ENCODE measurements at places on chromosomes 2 and 18. TPM values are rescaled to one million over a fixed set of nuclear protein-coding genes. Genes with fewer than 3 reads are reported as not detected.

Gene SMC6
- 15.8 TPM for polyA plus RNA-seq

Gene LIPG
- not detected for polyA plus RNA-seq

Gene EMILIN2
- polyA plus RNA-seq: 7.7 TPM

Gene HOXD11
- polyA plus RNA-seq: not detected

Gene WDR35
- 2.3 TPM for polyA plus RNA-seq

Gene VWA3B
- not detected for polyA plus RNA-seq

Gene ARMC9
- 0.50 TPM for polyA plus RNA-seq

Gene KYNU
- polyA plus RNA-seq: not detected

Gene CHMP1B
- polyA plus RNA-seq: 44.1 TPM

Gene PLCD4
- polyA plus RNA-seq: not detected

Gene DCDC2C
- not detected for polyA plus RNA-seq

Gene ATG9A
- polyA plus RNA-seq: 10.3 TPM

Gene IL1B
- not detected for polyA plus RNA-seq

Gene EPB41L3
- 0.89 TPM for polyA plus RNA-seq

Gene SCN9A
- polyA plus RNA-seq: not detected

Gene CHRNG
- not detected for polyA plus RNA-seq

Gene SERPINB13
- polyA plus RNA-seq: not detected

Gene CELF4
- 0.23 TPM for polyA plus RNA-seq

Gene LRP2
- polyA plus RNA-seq: not detected

Gene TRIM43
- not detected for polyA plus RNA-seq

Gene TMEM185B
- polyA plus RNA-seq: 24.9 TPM

Gene MAP2
- polyA plus RNA-seq: 0.20 TPM

Gene TUBA3E
- not detected for polyA plus RNA-seq

Gene OR6B3
- not detected for polyA plus RNA-seq

Gene DPP10
- polyA plus RNA-seq: not detected

Gene SPP2
- not detected for polyA plus RNA-seq

Gene ST3GAL5
- 8.0 TPM for polyA plus RNA-seq

Gene TMEM200C
- not detected for polyA plus RNA-seq

Gene PHOSPHO2
- 2.9 TPM for polyA plus RNA-seq

Gene DYNAP
- not detected for polyA plus RNA-seq

Gene COL4A4
- not detected for polyA plus RNA-seq

Gene NDC80
- polyA plus RNA-seq: 6.4 TPM

Gene NCKAP1
- 0.24 TPM for polyA plus RNA-seq

Gene AGXT
- not detected for polyA plus RNA-seq

Gene POTEC
- polyA plus RNA-seq: not detected

Gene NEB
- polyA plus RNA-seq: 0.17 TPM

Gene SCG2
- not detected for polyA plus RNA-seq

Gene ELAC1
- 15.3 TPM for polyA plus RNA-seq

Gene RAPH1
- polyA plus RNA-seq: 1.0 TPM

Gene OSGEPL1
- polyA plus RNA-seq: 7.5 TPM

Gene MC5R
- polyA plus RNA-seq: not detected

Gene RAB6C
- polyA plus RNA-seq: not detected

Gene ATP6V1C2
- 0.17 TPM for polyA plus RNA-seq

Gene CD8B
- polyA plus RNA-seq: 0.22 TPM

Gene LINC00305
- not detected for polyA plus RNA-seq

Gene PAX8
- polyA plus RNA-seq: 0.80 TPM

Gene AQP12B
- polyA plus RNA-seq: not detected
